ENCODE measurements at places on chromosomes 1 and 21.
A peak's percentile ranks its signal among the peaks of the same experiment; 100 is the strongest.

GRCh38 chr21:39006571-39007311 is 176.5 kb downstream of the PSMG1 start:
- no peak for DNase-seq

DNA sequence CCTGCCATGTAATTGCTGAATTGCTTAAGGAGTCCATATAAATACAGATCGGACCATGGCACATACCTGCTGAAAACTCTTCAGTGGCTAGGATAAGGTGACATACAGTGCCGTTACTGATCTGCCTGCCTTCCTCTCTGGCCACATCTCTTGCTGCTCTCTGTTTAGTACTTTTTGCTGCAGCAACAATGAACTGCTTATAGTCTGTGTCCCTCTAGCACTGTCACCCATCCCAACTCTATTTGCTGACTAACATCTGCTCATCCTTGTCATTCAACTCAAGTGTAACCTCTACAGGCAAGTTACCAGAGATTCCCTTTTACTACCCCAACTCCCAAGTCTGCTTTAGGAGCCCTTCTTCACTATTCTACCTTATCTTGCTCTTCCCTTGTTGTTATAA is 65.6 kb downstream of the GTF2B start:
- DNase-seq: no peak

DNA sequence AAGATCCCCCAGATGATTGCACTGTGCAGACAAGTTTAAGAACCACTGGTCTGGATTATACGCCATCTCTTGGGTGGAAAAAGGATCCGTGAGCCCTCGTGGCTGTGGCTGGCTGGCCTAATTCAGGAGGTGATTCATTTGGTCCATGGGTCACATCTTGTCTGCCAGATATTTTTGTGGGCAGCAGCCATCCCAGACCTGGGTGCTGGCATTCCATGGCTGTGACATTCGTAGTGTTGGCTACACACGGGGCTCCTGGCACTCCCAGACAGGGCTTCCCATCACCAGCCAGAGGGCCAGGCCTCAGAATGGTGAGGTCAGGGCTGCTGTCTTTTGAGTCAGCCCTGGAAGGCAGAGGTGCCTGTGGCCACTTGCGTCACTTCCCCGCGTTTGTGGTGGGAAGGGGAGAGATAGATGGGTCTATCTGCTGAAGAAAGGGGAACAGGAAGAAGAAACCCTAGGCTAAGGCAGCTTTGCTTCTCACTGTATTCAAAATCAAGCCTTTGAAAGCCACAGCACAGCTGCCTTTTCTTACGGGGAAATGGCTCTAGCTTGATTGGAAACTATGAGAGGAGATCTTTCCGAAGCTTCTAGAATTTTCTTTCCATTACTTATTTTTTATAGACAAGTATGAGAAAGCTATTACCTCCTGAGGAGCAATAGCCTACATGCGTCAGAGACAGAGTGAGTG is 32.4 kb downstream of the EIF2D start:
- peak; percentile 84 for DNase-seq

DNA sequence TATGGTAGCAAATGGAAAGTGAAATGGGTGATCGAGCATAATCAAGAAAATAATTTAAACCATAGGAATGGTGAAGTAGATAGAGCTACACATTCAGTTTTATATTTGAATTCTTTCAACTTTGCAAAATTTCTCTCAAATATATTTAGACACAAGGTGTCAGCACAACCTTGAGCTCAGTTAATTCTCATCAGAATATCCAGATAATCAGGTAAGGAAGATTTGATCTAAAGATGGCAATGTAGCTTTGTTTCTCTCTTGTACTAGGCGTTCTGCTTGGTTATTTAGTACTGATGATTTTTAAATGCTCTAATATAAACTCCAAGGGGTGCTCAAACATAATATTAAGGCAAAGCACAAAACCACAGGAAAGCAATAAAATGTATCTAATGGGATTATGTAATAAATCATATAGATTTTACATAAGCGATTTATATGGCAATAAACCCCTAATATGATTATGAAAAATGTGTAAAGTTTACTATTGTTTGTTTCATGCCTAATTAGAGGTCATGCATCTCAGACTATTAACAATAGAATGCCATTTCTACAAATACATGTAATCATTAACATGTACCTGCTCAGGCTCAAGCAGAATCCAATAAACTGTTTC is 32.4 kb upstream of the SERTAD4 start:
- no peak for DNase-seq

DNA sequence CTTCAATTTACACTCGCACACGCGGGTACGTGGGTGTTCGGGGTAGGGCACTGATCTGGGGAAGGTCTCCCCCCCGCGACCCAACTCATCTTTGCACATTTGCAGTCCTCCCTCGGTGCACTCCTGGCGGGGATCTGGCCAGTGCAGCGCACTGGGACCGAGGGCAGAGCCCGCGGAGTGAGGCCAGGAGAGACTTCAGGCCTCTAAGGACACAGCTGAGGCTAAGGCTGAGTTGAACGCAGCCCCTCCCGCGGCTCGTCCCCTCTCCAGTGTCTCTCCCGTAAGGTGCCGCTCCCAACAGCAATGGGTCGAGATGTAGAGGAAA is 936 bp upstream of the NCAM2 start:
- DNase-seq: no peak

DNA sequence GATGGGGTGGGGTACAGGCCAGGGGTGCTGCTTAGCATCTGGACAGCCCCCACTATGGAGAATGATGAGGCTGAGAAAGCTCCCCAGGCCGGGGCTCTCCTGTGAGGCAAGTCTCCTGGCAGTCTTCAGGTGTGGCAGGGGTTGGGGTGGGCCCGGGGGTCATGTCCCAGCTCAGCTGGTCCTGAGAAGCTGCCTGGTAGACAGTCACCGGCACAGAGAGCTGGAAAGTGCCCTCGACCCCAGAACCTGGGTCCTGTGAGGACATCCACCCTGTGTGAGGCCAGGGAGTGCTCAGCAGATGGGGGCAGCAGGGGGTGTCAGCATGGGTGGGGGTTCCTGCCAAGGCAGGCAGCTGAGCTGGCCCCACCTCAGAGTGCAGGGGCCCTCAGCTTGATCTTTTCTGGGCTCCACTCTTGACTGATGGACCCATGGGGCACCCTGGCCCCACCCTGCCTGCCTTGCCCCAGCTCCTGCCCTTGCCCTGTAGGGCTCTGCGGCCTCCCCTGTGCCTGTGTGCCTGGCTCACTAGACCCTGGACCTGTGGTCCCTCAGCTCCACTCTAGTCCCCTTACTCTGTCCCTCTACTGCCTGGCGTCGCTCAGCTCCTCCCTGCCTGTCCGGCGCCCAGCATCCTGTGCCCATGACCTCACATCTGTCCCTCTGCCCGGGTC is 5.8 kb downstream of the IBA57 start:
- no peak for DNase-seq

DNA sequence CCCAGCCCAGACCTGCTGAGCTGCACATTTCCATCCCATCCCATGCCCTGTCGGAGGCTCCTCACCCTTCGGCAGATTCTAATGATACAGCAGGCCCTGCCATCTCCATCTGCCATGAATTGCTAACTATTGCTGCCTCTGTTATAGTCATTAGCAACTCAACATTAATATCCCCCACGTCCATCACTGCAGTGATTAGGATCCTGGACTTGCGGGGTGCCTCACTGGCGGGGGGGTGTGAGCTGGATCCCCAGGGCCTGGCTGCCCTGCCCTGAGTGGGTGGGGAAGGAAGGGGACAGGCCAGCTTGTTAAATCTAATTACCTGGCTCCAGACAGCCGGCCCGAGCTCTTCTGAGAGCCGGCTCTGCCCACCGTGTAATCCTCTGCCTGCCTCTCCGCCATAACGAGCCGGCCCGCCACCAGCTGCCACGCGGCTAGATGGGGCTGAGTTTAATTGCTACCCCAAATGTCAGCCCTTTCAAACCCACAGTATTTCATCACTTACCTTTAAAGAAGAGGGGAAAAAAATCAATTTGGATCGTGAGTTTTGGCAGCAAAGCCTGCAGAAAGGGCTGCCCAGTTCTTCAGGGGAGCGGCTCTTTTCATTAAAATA is 227.3 kb upstream of the CSF3R start:
- DNase-seq: no peak

- DNase-seq: no peak
Observed at GRCh38 chr1:63980740-63981407, 207.1 kb downstream of the ROR1 start.

DNA sequence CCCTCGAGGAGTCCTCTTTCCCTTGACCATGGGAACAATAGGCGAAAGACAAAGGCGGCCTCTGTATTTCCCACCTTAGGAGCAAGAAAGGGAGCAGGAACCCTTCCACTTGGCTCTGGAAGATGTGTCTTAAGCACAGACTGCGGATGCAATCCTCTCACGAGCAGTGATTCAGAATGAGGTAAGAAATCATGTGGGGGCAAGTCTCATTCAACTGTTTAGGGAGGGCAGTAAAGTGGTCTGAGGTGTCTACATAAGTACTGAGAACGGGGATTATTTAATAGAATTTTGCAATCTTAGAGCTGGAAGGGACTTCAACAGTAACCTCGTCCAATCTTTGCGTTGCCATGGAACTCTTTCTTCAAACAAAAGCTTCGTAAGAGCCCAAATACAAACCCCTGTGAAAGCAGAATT is 1.6 kb upstream of the DYRK3 start:
- DNase-seq: no peak

- no peak for DNase-seq
Observed at GRCh38 chr1:82451191-82451590, 650.5 kb downstream of the ADGRL2 start.

GRCh38 chr1:101198842-101199636 is 37.8 kb upstream of the S1PR1 start:
- DNase-seq: peak; percentile 64

- DNase-seq: no peak
Observed at GRCh38 chr1:208433086-208433485, 188.9 kb upstream of the PLXNA2 start.

GRCh38 chr1:239819096-239819495 is 272.6 kb upstream of the FMN2 start:
- no peak for DNase-seq

GRCh38 chr1:50106095-50106761 is 2.5 kb upstream of the ELAVL4 start:
- DNase-seq: no peak

GRCh38 chr1:231934797-231935196 is 308.2 kb downstream of the DISC1 start:
- no peak for DNase-seq

DNA sequence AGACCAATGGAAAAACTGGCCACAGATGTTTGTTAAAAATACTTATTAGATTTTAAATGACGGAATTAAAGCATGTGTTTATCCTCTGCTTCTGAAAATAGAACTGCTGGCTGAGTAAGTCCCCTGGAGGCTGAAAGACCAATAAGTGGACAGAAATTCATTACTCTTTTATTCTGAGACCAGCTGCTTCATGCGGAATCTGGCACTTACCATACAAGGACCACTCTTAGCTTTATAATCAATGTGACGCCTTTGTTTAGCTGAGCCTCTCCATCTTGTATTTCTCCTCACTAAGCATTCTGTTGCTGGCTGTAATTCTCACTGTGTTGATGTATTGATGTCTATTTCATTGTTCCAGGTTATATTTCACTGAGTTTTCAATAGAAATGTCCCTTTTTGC is 6.3 kb upstream of the EXO1 start:
- DNase-seq: no peak

- no peak for DNase-seq
Observed at GRCh38 chr1:108830119-108831008, 26.5 kb downstream of the AKNAD1 start.

- no peak for DNase-seq
Observed at GRCh38 chr1:94741996-94742395, 78.2 kb upstream of the SLC44A3 start.

DNA sequence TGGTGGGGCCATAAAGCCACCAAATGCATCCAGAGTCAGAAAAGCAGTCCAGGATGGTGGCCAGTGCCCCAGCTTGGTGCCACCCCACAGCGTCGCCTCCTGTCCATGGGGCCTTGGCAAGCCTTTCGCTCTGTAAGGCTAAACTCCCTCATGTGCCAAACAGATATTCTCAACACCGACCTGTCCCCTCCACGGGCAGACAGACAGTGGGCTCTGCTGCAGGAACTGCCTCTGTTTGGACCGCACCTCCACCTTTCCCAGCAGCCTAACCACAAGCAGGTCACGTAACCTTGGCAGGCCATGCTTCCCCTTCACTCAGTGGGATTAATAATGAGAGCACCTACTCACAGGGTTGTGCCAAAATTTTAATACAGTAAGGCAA is 11.7 kb downstream of the RUNX1 start:
- DNase-seq: no peak
